ENCODE measurements at places on chromosomes 1 and 21.

DNA sequence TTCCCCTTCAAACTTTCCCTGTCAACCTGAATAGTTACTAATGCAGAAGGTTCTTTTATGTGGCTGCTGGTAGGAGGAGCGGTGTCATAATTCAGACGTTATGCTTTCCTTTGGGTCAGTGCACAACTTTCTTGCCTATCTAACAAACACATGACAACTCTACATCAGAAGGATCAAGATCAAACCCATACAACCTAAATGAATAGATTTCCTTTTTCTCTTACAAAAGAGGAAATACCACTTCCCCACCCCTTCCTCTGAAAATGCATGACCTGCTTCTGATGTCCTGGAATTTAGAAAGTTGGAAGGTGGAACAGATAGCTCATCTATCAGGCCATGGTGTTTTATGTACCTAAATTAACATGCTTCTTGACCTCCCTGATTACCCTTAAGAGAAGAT lies 75.7 kb upstream of the ADGRL4 start:
- DNase-seq = no peak

GRCh38 chr1:17276568-17276967 lies 27.7 kb downstream of the PADI3 start:
- no peak for DNase-seq

DNA sequence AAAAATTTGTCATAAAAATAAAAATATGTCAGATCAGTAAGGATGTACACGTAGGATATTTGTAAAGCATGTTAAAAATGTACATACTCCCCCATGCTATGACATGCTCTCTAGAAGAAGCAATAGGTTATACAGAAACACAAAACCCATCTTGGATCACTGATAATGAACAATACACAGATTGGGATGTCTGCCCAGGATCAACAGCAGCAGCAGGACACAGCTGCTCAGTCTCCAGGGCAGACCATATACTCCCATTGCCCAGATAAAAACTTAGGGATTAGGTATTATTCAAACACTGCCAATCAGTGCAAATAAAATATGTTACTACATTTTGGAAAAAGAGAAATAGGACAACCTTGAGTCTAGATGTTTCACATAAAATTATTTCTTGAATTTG lies 39.0 kb downstream of the DAB1 start:
- no peak for DNase-seq

DNA sequence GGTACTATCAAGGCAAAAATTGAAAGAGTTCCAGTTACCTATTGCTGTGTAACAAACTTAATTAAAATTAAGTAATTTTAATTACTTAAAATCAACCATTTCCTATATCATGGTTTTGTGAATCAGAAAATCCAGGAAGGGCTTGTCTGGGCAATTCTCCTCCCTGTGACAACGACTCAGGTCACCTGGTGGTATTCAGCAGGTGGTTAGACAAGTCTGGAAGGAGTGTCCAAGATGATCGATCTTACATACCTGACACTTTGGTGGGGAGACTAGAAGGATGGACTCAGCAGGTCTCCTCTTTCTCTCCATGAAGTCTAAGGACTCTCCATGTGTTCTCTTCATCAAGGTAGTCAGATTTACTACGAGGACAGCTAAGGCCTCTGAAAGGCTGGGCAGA lies 22.9 kb downstream of the SERPINC1 start:
- DNase-seq = no peak

GRCh38 chr1:70140343-70140742 lies 65.0 kb downstream of the LRRC40 start:
- no peak for DNase-seq

GRCh38 chr1:203133970-203134725 lies 6.6 kb downstream of the ADORA1 start:
- DNase-seq = no peak

DNA sequence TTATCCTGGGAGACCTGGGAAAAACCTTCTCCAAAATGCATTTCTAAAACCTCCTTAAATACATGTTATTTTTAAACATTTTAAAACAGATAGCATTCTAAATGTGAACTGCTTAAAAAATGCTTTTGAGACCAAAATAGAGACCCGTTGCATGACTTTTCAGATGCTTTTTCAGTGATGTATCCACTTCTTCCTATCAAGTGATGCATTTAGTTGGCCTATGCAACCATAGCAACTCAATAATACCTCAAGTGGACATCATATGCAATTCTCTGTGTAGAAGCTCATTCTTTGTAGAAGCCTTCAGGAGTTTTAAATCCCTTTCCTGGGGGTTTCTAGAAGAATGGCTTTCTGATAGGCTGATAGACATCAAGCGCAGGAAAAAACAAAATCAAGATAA lies 94.5 kb upstream of the RAVER2 start:
- DNase-seq = no peak

DNA sequence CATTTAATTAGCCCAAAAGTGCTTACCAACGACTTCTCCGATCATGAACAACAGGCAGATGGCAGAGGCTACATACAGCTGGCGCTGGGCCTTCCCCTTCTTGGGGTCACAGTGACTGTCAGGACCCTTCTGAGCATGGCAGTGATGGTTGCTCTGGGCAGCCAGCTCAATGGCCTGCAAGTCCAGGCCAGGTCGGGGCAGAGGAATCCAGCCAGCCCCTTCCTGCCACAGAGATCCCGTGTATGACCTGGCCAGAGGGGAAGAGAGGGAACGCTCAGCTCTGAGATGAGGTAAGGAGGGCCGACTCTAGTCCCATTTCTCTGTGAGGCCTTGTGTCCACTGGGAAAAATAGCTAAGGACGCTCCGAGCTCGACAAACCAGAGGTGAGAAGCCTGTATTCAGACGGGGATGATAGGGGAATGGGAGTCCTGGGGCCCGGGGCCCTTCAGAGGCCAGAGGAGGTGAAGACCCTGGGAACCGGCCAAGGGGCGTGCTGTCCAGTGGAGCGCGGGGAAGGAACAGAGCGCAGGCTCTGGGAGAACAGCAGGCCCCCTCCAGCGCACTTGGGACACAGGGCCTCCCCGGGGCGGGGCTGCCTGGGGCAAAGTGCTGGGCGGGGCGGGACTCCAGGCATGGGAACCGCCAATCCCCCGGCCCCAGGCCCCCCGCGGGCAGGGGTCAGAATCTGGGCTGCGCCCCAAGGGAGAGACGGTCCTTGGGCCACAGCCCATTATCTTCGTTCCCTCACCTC lies 772 bp downstream of the SLC30A2 start:
- DNase-seq = no peak

DNA sequence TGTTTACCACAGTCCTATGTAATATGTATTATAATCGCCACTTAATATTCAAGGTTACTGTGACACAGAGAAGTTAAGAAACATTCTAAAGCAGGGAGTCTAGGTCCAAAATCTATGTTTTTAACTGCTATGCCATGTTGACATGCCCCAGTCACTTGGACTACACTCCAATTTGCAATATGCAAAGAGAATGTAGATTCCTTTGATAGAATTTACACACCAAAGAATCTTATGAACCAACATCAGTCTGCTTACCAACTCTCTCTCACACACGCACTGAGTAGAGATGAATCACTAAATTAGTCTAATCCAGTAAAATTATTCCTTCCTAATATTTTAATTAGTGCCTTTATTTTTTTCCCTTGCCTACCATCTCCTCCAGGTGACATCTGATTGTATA lies 266.2 kb downstream of the OLFM3 start:
- no peak for DNase-seq

- no peak for DNase-seq
These were observed 108.2 kb upstream of the COL6A1 start for GRCh38 chr21:45873418-45873817.

DNA sequence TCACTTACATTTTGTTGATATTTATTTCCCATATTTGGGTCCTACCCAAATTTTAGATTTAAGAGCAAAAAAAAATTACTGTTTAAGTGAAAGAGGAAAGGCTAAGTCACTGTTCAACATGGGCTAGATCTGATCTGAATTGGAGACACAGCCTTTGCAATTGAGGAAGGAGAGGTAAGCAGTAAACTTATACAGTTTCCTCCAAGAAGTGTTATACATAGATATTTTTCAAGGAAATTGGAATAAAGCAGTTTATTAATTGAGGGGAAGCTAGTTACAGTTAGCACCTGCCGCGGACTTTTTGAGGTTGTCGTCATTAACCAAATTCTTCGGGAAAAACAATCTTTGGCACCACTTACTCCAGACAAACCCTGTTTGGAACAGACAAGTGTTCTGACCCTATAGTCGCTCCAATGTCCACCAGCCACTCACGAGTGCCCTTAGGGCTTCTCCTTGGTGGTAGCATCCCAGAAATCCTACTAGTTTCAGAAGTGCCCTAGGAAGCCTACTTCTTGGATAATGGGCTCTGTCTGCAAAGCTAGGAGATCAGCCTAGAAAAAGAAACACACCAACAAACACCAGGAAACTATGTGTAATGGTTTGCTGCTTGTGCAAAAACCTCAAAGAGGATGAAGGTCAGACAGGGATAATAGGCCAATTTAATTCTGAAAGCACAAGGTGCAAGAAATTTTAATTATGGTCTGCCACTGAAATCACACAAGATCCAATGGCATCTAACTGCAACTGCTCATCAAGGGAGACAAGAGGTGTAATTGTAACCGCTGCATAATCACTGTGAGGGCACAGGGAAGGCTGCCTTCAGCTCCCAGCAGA lies 2.5 kb downstream of the WLS start:
- DNase-seq = no peak

- no peak for DNase-seq
These were observed 149.3 kb upstream of the ARHGEF16 start for GRCh38 chr1:3305156-3305555.

GRCh38 chr1:84704872-84705417 lies 14.7 kb upstream of the SSX2IP start:
- no peak for DNase-seq

DNA sequence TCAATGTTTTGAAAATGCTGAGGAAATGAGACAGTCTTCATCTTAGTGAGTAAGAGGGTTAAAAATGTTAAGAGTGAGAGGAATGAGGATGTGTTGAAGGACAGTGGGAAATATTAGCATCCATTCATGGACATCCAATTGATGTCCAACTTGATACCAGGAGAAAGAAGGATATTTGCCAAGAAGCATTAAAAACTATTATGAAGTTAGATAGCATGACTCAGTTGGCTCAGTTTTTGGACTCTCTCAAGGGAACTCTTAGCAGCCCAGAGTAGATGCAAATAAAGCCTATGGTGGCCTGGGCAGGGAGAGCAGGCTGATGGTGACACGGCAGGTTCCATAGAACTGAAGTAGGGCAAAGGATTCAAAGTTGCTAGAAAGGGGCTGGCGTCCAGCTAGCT lies 171.0 kb downstream of the ZZZ3 start:
- no peak for DNase-seq

DNA sequence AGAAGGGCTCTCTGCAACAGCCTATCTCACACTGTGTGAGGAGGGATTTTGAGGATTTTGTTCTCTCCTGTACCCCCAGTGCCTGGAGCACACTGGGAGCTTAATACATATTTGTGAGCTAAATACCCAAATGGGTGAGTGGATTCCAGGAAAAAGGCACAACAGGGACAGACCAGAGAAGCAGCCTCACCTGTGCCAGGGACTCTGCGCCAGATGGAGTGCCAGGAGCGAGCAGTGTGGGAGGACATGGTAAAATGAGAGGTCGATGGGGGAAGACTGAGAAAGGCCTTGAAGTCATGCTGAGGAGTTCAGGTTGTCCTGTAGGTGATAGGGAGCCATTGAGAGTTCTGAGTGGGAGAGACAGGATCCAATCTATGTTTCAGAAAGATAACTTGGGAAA lies 11.0 kb upstream of the KCNA2 start:
- DNase-seq = no peak

All from activated naive CD4-positive, alpha-beta T cell (primary cell).